ENCODE measurements at places on chromosomes 1 and 21.
A peak's percentile ranks its signal among the peaks of the same experiment; 100 is the strongest.

- no peak for DNase-seq
Measured at GRCh38 chr1:25740071-25740470, 59.9 kb upstream of the SELENON start.

DNA sequence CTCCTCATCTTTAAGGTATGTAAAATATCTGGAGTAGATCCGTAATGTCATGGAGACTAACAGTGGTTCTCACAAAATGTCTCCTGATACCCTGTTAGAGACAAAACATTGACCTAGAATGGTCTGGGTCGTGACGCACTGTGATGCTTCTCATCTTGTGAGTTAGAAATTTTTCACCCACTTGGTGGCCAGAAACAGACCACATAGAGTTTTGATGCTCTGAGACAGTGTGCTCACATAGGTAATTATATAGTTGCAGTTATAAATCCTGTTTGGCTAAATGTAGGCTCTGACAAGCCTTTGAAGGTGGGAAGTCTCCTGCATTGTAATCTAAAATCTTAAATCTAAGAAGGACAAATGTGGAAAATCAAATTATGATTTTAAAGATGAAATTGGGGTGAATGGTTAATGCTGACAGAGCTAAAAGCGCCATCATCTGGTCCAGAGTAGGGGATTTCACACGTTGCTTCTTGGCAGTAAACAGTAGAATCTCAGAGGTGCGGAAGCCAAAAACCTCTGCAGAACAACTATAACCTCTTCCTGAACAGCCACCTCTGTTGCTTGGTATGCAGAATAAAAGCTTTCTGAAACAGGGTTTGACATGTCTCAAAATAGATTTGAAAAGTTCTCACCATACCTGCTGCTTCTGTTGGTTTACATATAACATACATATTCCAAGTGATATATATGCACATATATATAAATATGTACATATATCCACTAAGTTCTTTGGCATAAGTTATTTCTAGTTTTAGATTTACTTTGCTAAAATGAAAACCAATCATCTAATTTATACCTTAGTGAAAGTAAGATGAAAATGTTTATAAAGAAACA lies 17.1 kb downstream of the RPAP2 start:
- no peak for DNase-seq

GRCh38 chr1:172801771-172802322 lies 142.9 kb downstream of the FASLG start:
- DNase-seq: no peak

DNA sequence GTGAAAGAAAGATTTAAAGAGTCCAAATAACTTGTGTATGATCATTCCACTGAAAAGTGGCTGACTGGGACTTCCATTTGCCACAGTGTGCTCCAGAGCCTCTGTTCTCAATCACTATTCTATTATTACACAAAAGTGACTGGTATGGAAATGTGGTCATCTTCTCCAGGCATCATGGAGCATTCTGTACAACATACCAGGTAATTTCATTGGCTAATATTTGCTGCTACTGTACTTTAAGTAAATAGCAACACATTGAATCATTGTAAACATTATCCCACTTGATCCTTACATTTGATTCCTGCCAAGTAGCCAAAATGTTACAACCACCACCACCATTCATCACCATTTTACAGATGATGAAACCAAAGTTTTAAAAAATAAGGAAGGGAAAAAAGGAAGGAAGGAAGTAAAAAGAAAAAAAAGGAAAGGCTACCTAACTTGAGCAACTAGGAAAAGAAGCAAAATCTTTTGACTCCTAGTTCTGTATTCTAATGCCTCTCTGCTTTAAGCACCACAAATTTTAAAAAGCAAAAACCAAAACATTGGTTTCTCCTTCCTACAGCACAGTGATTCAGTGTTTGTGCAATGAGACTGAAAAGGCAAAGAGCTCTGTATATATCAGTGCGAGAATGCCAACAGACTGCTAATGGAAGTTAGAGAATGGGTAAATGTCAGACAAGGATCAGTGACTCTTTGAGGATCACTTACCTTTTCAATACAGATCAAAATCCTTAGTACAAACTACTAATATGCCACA lies 361.4 kb upstream of the PTBP2 start:
- DNase-seq: no peak

DNA sequence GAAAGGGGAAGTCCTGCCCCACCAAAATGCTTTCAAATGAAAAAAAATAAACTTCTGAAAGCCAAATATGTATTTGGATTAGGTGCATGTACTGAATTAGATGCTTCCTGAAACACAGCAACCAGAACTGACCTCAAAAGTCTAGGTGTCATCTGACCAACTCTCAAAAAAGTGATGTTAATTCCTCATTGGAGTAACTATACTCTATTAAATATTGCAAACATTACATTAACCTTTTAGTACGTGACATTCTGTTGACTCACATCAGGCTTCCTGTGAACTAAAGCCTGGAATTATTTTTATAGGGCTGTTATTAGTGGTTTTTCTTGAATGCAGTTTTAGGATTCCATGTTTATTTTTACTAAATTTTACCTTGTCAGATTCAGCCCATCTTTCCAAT lies 73.5 kb downstream of the ASTN1 start:
- DNase-seq: no peak

- peak; percentile 90 for DNase-seq
Measured at GRCh38 chr1:229694053-229694693, 68.1 kb downstream of the URB2 start.

DNA sequence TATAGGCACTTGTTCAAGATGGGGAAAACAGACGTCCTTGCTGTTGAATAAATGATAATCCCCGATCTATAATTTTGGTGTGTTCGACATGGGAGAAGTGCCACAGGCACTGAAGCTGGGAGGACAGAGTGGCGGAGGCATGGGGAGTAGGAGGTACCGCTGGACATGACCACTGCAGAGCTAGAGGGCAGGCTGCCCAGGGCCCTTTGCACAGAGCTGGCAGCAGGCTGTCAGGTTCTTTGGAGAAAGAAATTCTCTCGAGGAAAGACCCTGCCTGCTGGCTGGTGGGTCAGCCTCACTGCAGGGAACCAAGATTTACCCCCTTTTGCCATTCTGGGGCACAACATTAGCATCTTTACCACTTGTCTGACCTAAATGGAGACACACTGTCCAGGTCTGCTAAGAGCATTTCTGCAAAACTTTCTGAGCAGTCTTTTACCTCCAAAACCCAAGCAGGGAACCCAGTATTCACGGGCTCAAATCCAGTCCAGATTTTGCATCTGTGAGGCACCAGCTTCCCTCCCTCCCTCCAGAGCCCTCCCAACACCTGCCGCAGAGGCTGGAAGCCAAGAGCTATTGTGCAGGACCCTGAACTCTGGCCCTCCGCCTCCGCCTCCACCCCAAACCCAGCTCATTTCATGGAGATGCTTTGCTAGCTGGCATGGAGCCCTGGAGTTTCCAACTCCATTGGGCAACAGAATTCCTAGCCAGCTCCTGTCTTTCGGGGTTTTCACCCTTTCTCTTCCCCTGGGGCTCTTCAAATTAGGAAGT lies 142.3 kb downstream of the PLXNA2 start:
- no peak for DNase-seq

DNA sequence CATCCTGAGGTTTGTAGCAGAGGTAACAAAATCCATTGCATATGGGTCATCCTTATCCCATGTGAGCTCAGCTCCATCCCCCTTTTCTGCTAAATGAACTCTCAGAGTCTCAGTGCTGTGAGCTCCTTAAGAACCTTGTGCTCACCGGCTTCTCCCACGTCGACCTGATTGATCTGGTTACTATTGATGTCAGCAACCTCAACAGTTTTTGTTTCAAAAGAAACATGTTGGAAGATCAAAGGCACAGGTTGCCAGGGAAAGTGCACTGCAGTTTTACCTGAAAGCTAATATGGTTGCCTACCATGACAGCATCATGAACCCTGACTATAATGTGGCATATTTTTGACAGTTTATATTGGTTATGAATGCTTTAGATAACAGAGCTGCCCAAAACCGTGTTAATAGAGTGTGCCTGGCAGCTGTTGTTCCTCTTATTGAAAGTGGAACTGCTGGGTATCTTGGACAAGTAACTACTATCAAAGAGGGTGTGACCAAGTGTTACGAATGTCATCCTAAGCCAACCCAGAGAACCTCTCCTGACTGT lies 131.4 kb downstream of the HS2ST1 start:
- DNase-seq: no peak

- DNase-seq: no peak
Measured at GRCh38 chr1:197174818-197175217, 28.3 kb upstream of the ASPM start.

- DNase-seq: no peak
Measured at GRCh38 chr1:77084457-77084856, 134.8 kb downstream of the PIGK start.

- peak; percentile 87 for DNase-seq
Measured at GRCh38 chr1:234755449-234755863, 145.5 kb upstream of the IRF2BP2 start.

- DNase-seq: no peak
Measured at GRCh38 chr1:234927312-234927970, 201.2 kb downstream of the TOMM20 start.

DNA sequence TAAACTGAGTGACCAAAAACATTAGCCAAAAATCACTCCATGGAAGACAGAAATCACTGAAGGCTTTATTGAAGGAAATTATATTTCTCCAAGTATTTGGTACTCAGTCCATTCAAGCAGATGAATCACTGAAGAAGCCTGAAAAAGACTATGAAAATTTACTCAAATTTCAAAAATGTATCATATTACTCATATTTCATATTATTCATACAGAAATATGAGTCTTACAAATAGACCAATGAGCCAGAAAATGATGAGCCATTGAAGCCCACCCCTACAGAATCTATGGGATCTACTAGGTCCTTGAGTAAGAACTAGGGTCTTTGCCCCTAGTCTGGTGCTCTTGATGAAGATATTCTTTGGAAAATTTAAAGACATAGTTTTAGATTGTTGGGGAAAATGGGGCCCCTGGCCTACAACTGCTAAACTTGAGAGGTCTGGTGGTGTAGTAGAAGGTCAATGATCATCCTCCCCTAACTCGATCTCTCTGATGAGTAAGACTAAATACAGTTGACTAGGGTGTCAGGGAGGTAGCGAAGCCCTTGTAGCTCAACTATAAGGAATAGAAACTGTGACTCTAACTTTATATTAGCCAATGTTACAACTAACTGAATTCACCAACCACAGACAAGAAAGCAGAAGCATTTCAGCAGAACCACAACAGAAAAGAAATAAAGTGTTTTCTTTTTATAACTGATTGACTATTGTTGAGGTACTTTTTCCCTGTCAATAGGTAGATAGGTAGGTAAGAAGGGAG lies 81.0 kb downstream of the NOTCH2 start:
- no peak for DNase-seq

- DNase-seq: no peak
Measured at GRCh38 chr1:33331444-33332356, 10.8 kb upstream of the A3GALT2 start.

- DNase-seq: no peak
Measured at GRCh38 chr1:227437495-227438008, 119.3 kb upstream of the CDC42BPA start.

- DNase-seq: no peak
Measured at GRCh38 chr1:67463298-67463955, 33.2 kb upstream of the SERBP1 start.

DNA sequence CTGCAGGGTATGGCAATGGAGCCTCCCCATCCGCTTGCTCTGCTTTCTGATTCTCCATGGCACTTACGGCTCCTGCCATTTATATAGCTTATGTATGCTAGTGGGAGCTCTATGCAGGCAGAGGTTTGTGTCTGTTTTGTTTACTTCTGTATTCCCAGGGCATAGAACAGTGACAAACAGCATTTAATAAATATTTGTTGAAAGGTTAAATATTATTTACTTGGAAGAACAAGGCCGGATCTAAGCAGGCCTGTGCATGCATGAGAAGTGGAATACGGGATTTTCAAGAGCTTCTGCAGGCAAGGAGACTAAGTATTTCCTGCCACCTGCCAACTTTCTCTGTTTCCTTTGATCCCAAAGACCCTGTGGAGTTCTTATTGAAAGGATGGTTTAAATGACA lies 90.7 kb downstream of the XCL2 start:
- DNase-seq: no peak

DNA sequence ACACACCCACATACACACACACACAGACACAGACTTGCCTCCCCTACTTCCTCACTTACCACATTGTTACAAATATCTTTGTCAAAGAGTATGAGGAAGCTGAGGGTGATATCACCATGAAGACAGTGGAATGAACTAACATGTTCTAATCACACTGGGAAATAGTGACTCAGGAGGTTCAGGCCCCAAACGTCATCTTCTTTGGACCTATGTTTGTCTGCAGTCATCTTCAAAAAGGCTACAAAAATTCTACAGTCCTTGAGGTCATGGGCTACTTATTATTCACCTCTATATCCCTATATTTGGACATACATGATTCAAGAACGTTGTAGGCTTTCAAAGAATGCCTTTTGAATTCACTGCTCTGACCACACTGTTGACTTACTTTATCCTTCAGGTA lies 2.1 kb upstream of the LCE2C start:
- DNase-seq: no peak

GRCh38 chr21:29658177-29658933 lies 281.4 kb downstream of the GRIK1 start:
- no peak for DNase-seq

- DNase-seq: no peak
Measured at GRCh38 chr1:29639741-29640427, 403.6 kb downstream of the PTPRU start.

GRCh38 chr21:46500224-46500861 lies 41.7 kb downstream of the DIP2A start:
- DNase-seq: no peak

DNA sequence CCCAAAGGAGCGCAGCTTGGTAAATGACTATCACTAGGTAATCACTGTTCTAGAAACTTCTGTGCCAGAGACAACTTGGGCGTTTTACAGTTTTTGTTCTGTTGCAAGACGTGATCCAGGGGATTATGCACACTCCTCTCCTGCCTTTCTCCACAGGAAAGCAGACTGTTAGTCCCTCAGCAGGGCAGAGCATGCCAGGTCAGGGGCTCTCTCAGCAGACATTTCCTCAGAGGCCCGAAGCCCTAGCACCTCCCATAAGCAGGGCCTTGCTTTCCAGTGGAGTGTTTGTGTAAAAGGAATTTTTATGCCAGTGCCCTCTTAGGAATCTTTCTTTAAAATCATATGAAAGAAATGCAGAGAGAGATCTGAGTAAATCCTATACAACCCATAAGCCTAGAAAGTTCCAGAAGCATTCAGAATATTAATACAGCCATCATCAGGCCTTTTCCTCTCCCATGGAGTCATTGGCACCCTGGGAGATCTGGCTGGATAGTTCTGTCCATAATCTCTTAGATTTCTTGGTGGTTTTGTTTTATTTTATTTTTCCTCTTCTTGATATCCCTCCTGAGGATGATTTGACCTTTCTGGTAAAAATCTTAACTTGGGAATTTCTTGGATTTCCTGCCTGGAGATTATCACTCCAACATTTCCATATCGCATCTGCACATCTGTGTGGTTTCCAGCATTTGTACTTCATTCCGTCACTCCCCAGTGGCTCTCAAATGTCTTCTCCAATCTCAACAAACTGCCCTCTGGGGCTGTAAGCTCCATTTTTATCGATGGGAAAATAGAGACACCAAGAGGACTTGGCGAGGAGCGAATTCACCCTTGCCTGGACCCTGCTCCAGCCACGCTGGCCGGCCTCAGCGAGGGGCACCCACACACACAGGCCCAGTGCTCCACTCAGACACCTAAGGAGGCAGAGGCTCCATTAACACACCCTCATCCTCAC lies 116.1 kb downstream of the PSMG1 start:
- DNase-seq: no peak

- DNase-seq: no peak
Measured at GRCh38 chr1:8318436-8318835, 522 bp downstream of the SLC45A1 start.

All from Right ventricle myocardium inferior (tissue), 1 donor.